ENCODE measurements at places on chromosomes 1 and 21. TPM values are rescaled to one million over a fixed set of nuclear protein-coding genes. Genes with fewer than 3 reads are reported as not detected.

KRTAP10-7 gene
- total RNA-seq: not detected

B3GALT2 gene
- total RNA-seq: under 0.01 TPM

SLC1A7 gene
- total RNA-seq: 0.12 TPM

DIRAS3 gene
- total RNA-seq: 3.0 TPM

ADARB1 gene
- total RNA-seq: 5.6 TPM

JTB gene
- total RNA-seq: 123 TPM
